Stimulated activated CD4-positive, alpha-beta T cell treated with anti-CD3 and anti-CD28 coated beads, TNF-alpha, amount 100 ng/mL, for 24 hours (primary cell): ENCODE measurements at places on chromosomes 7 and 10.

DNA sequence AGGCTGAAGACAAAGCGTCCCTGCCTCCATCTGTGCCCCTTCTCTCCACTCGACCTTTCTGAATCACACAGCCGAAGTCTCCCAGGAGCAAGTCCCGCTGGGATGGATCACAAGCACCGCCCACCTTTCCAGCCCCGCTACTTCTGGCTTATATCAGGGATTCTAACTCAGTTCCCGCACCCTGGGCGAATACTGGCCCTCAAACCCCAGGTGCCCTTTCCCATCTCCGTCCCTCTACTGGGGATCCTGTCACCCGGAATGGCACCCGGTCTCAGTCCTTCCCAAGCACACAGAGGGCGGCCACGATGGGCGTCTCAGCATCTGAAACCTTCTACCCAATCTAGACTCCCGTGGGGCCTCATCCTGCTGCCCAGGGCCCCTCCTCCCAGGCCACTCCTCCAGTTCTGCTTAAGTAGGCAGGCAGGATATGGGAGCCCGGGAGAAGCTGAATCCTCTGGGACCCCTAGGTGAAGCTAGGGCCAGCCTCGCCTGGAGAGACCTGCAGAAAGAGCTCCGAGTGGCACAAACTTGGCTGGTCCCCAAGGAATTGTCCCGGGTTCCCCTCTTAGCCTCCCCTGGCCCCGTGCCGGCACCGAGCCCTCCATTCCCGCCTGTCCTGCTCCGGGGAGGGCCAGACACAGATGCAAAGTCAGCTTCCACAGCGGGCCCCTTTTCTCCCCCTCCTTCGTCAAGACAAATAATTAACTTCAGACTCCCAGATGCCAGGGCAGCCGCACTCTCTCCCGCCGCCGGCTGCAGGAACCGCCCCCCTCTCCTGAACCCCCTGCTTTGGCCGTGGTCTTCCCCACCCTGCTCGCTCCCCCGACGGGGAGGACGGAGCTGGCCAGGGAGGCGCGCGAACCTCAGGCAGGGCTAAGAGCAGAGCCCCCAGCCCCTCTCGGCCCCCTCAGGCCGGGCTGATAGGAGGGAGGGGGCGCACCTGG lies 612 bp downstream of the KCP start:
- DNase-seq = no peak

- no peak for DNase-seq
These were observed 61.1 kb upstream of the SAMD8 start for GRCh38 chr10:75050149-75050919.

- no peak for DNase-seq
These were observed 88.4 kb upstream of the EEPD1 start for GRCh38 chr7:36064676-36065075.

DNA sequence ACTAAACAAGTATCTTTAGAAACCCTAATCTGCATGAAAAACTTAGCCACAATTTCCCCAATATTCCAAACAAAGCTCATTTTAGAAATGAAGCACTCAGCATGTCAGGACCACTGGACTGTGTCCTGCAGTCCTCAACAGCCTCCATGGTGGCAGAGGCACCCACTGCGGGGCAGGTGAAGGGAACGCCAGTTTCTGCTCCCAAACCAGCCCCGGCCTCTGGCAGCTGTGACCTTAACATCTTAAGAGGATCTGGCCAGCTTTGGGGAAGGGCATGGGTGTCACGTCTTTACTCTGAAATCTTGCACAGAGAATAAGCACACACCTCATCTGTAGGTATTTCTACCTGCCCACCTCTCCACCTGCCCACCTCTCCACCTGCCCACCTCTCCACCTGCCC lies 262.7 kb downstream of the DNAJB6 start:
- DNase-seq = no peak

- no peak for DNase-seq
These were observed 54.4 kb upstream of the ARID5B start for GRCh38 chr10:61847087-61847486.

DNA sequence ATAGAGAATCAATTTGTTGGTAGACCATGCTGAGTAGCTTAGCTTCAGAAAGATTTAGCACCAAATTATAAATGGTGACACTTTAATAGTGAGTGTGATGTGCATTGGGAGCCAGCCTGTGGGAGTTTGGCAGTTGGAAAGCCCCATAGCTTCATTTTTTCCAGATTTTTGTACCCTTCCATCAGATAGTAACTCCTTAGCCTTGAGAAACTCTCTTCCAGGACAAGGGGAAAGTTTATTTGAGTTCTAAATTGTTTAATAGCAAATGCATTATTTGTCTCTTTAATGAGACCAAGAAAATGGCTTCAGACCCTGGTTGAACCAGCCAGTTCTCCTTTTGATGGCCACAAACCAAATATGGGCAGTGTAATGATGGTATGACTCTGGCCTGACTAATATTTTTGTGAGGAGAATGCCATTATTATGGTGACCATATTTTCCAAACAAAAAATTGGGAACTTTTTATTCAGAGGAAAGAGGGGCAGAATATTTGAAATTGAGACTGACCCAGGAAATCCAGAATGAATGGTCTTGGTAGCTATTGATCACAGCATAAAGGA lies 49.8 kb downstream of the PLCE1 start:
- DNase-seq = no peak

DNA sequence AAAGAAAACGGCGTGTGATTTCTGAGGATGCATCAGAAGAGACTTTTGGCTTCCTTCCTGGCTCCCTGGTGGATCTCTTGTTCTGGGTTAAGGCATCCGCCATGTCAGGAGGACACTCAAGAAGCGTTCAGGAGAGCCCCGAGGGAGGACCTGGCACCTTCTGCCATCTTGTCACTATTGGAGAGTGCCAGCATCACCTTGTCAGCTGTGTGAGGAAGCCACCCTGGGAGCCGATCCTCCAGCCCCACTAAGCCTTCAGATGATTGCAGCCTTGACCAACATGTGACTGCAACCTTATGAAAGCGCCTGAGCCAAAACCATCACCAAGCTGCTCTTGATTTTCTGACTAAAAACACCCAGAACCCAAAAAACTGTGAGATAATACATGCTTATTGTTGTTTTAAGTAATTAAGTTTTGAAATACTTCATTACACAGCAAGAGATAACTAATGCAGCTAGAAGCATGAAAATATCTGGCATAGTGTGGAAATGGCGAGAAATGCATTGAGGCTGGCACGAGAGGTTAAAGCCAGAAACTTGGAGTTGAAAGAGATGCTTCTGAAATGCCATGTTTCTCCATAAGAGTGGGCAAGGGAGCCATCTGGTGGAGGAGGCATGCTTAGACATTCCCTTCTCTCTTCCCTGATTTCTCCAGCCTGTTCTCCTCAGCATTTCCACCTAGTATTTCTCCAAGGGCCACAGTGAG lies 5.4 kb upstream of the ZFYVE27 start:
- DNase-seq = peak; percentile 34
